ENCODE measurements at places on chromosomes 13 and 19.

- no peak for DNase-seq
Observed at GRCh38 chr19:17409990-17410389, 4.6 kb upstream of the BST2 start.

DNA sequence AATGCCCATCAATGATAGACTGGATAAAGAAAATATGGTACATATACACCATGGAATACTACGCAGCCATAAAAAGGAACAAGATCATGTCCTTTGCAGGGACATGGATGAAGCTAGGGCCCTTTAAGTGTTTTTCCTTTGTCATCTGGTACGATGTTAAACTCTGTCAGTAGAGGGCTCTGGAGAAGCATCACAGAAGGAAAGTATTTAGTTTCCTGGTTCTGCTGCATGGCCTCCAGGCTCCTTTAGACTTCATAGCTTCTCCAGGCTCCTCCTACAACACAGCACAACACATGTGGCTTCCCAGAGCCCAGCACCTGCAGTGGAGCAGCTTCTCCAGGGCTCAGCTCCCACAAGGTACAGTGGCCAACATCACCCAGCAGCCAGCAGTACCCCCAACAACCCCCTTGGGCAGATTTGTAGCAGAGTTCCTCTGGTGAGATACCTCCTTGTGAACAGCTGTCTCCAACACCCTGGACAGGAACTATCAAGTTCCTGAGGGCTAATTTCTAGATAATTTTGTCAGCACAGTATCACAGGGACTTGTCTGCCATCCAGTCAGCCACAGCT is 63.4 kb downstream of the KCTD12 start:
- no peak for DNase-seq

- DNase-seq, result peak; percentile 34
Observed at GRCh38 chr19:49809160-49809940, 3.7 kb downstream of the FUZ start.

GRCh38 chr13:95955255-95955654 is 97.9 kb downstream of the UGGT2 start:
- DNase-seq, result no peak

DNA sequence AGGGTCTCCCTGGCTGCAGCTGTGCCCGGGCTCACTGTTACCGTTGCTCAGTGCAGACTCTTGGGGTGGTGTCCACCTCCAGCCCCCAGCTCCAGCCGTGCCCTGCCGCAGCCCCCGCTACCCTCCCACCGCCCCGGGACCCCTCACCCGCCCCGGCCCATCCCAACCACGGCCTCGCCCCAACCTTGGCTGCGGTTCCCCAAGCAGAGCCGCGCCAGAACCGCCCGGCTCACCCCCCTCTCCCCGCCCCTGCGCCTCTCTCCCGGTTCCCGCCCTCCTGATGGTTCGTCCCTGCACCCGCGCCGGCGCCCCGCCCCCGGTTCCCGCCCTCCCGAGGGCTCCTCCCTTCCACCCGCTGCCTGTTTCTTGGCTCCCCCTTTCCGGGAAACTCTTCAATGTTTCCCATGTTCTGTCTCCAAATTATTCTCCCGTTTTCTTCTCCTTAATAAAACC is 40.3 kb downstream of the ANKRD10 start:
- DNase-seq, result no peak

- no peak for DNase-seq
Observed at GRCh38 chr13:34583181-34583580, 358.9 kb upstream of the NBEA start.

DNA sequence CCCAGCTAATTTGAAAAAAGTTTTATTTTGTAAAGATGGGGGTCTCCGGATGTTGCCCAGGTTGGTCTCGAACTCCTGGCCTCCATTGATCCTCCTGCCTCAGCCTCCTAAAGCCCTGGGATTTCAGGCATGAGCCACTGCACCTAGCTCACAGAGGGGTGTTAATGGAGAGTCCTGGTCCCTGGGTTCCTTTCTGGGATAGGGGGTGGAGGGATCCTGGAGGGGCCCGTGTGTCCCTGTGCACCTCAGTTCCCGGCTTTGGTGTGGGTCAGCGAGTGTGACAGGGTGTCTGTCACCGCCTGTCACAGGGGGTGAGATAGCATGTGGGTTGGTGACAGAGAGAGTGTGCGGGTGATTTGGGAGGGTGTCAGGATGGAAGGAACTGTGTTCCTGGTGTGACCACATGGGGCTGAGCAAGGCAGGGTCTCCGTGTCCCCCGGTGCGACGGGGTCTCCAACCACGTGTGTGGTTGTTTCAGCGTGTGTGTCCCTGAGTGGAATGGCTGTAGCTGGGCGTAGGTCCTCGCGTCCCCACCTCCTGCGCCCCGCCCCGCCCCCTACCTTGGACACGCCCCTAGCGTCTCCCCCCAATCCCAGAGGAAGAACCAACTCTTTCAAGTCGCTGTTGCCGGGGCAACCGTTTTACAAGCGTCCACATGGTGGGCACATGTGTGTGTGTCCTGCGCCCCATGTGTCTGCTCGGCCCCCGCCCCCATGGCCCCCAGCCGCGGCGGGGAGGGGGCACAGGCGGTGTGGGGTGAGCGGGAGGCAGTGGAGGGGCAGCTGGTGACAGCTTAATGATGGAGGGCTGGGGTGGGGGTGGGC is 2.9 kb upstream of the NRTN start:
- no peak for DNase-seq

DNA sequence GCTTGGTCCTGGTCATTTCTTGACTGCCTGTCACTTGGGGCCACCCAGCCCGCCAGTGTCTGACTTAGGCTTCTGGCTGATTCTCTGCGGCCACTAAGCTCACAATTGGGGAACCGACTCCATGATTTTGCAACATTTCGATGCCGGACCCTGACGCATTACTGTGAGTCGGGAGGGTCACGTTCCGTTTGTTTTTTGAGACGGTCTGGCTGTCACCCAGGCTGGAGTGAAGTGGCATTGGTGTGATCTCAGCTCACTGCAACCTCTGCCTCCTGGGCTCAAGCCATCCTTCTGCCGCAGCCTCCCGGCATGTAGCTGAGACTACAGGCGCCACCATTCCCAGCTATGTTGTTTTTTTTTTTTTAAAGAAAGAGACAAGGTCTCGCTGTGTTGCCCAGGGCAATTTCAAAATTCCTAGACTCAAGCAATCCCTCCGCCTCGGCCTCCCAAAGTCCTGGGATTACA is 3.2 kb upstream of the ADAT3 start:
- peak; percentile 98 for DNase-seq

DNA sequence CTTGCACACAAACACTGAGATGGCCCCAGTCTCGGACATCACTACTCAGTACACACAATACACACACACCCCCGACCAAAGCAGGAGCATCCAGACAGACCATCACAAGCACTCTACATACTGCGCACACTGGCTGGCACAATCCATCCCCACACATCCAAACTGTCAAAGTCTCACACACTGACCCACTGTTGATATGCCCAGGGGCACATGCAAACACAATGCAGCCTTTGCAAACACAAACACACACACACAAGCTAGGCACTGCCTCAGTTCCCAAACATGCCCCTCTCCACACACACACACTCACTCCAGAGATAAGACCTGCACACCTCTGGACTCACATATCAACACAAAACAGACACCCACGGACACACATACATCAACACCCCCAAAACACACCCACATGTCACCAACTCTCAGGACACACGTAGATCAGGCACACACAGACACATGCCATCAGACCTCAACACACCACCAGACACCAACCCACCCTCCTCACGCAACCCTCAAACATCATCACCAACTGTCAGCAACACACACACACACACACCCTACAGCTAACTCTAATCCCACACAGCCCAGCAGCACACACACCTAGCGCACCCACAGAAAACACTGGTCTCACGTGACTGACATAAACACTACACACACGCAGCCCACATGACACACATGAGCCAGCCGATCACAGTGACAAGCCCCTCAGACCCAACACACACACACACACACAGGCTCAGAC is 1.9 kb downstream of the BBC3 start:
- peak; percentile 55 for DNase-seq

DNA sequence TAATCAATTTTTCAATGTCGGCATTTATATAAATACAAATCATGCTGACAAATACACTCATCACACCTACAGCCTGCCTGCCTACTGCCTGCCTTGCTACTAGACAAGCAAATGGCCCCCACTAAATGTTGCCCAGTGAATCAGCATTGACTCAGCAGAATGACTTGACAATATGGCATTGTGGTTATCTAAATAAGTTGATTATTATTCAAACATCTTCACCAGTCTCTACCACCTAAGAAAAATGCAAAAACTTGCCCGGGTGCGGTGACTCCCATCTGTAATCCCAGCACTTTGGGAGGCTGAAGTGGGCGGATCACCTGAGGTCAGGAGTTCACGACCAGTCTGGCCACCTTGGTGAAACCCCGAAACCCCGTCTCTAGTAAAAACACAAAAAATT is 296.1 kb downstream of the PCDH9 start:
- DNase-seq, result no peak

DNA sequence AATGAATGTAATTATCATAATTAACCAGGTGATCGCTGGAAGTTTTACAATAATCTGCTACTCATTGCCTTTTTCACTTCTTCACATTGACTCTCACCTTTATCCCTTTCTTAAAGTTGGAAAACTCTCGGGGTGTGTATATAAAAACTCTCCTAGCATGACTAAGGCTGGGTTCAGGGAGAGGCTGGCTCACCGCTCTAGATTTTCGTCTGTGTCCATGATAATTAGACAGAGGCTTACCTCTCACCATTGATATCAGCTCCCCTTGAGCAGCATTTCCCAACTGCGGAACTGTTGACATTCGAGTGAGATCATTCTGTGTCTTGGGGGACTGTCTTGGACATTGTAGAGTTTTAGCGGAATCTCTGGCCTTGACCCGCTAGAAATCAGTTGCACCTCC is 39.4 kb downstream of the NFIX start:
- no peak for DNase-seq

GRCh38 chr19:58551577-58552471 is 3.1 kb downstream of the CHMP2A start:
- no peak for DNase-seq

DNA sequence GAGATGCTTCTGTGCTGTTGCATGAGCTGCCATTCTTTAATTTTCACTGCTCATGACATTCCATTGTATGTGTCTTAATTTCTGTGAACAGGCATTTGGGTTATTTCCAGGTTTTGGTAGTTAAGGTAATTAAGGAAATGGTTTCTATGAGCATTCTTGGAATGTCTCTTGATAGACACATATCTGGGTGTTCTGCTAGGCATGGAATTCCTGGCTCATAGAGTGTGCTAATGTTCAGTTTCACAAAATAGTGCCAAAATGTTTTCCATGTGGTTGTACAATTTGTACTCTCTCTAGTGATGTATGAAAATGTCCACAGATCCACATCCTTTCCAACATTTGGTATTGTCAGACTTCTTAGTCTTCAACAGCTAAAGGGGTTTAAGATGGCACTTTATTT is 680.9 kb upstream of the SGCG start:
- no peak for DNase-seq

DNA sequence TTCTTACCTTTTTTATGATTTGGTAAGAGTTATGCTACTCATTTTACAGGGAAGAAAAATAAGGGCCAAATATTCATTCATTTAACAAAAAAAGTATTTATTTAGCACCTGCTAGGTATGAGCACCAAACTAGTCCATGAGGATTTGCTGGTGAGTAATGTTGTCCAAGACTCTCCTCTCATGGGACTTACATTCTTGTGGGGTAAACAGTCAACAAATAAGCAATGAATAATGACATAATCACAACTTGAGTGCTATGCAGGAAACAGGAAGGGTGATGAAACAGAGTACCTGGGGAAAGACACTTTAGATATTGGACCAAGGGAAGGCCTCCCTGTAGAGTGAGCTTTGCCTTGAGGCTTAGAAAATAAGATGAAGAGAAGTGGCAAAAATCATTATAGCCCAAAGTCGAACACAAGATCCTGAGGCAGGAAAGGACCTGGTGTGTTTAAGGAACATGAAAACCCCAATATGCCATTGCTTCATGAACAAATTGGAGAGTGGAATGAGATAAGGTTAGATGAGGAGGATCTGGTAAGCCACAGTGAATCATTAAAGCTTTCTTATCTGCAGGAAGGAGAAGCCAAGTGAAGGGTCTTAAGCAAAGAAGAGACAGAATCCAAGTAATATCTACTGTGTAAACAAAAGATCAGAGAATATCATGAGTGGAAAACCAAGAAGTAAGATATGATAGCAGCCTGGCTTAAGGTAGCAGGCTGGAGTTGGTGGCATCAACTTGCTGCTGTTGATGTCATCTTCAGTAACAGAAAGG is 294.5 kb upstream of the NBEA start:
- no peak for DNase-seq

GRCh38 chr13:53240401-53241025 is 211.9 kb downstream of the OLFM4 start:
- no peak for DNase-seq

DNA sequence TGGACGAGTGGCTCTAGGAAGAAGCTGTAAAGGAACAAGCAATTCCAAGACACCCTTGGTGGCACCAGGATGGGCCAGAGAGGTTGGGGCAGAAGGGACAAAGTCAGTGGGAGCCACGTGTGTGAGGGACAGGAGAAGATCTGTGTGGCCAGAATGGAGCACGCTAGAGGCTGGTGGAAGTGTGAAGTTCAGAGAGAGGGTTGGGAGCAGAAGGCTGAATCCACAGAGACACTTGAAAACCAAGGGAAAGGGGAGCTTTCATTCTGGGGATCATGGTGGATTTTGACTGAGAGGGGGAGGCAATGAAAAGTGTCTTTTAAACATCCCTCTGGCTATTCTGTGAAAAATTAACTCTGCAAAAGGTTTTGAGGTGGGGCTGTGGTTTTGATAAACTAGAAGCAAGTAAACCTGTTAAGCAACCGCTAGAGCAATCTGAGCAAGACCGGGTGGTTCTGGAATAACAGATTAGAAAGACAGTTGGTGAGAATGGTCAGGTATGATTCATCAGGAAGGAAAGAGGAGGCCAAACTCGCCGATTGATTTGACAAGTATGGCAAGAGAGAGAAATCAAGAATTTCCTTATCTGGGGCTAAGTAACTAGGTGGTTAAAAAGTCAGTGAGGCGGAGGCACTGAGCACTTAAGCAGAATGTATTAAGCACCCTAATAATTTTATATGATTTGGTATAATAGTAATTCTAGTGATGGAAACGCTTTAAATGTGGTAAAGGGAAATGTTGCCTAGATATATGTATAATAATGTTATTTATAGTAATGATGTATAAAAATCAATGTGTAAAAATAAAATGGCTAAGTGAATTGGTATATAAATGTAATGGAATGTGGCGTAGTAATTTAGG is 140.0 kb downstream of the MYO16 start:
- DNase-seq, result no peak

DNA sequence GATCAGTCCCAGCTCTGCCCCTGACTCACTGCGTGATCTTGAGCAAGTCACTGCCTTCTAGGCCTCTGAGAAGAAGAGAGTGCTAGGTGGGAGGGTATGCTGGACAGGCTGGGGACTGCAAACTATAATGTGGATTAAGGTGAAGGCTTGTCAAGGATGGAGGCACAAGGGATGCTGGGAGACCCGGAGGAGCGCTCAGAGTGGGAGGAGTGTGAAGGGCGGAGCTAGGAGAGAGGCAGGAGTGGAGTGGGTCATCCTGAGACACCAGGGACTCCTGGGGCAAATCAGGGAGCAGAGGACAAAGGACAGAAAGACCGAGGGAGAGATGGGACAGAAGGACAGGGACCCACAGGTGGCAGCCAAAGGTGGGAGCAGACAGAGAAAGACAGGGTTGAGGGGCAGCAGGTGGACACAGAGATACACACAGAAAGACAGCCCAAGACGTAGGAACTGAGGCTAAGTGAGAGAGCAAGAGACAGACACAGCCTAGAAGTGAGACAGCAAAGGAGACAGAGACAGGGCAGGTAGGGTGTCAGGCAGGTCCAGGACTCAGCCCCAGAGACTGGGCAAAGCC is 2.6 kb downstream of the GRIK5 start:
- DNase-seq, result no peak

- DNase-seq, result no peak
Observed at GRCh38 chr19:3576696-3577443, 4.1 kb downstream of the HMG20B start.
